ENCODE measurements at places on chromosomes 6 and 20. TPM values are rescaled to one million over a fixed set of nuclear protein-coding genes. Genes with fewer than 3 reads are reported as not detected.

- no peak for DNase-seq
These were observed 511.2 kb upstream of the JARID2 start for GRCh38 chr6:14734416-14735340.

GRCh38 chr6:147126618-147127022, 77.6 kb upstream of the STXBP5 start:
- no peak for DNase-seq

The C6orf52 gene
- polyA plus RNA-seq: 3.4 TPM

- no peak for DNase-seq
These were observed 578 bp downstream of the RGL2 start for GRCh38 chr6:33297956-33298772.

The UNC5CL gene
- 4.9 TPM for polyA plus RNA-seq

DNA sequence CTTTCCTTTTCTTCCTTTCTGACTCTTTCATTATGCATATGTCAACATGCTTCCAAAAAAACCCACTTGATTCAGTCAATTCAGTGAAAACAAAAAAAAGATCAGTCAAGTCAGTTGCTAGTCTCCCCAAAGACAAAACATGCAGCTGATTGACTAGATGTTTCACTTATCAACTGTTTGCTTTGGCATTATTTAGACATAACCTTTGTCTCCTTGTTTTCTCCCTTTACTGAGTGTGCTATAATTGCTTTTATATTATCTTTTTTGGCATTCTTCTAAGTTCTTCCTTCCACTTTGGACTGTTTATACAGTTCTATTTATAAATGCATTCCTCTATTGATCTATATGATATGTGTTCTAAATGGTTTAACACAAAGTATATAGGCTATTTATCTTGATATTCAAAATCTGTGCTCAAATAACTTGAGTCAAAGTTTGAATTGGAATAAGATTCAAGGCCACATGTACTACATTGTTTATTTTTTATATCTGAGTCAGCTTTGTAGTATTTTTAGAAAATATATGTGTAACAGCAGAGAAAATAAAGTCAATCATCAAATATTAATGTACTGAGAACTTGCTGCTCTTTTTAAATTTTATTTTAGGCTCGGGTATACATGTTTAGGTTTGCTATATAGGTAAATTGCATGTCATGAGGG, 260.5 kb downstream of the CENPW start:
- no peak for DNase-seq

GRCh38 chr20:57899554-57899953, 189.7 kb upstream of the PMEPA1 start:
- no peak for DNase-seq

The CAPN11 gene
- 0.14 TPM for polyA plus RNA-seq

The ENPP4 gene
- polyA plus RNA-seq: 18.3 TPM

All from renal cortex interstitium (tissue), 15 donors.